ENCODE measurements at places on chromosomes 13 and 19. TPM values are rescaled to one million over a fixed set of nuclear protein-coding genes. Genes with fewer than 3 reads are reported as not detected.

Gene RNASEH2A
- polyA plus RNA-seq, result 119 TPM

Gene ZNF561
- 18.5 TPM for polyA plus RNA-seq

Gene SYCN
- not detected for polyA plus RNA-seq

Gene RFX1
- 17.4 TPM for polyA plus RNA-seq

Gene MAMSTR
- 3.6 TPM for polyA plus RNA-seq

Gene FCER2
- not detected for polyA plus RNA-seq

All from brain (organoid and tissue), 16 donors.